ENCODE measurements at places on chromosomes 11 and 22.

GRCh38 chr22:49491726-49492125, 335.9 kb downstream of the BRD1 start:
- no peak for DNase-seq

- no peak for DNase-seq
Measured at GRCh38 chr11:13928566-13929251, 33.8 kb upstream of the SPON1 start.

- DNase-seq, result no peak
Measured at GRCh38 chr11:16148301-16148931, 207.9 kb downstream of the SOX6 start.

DNA sequence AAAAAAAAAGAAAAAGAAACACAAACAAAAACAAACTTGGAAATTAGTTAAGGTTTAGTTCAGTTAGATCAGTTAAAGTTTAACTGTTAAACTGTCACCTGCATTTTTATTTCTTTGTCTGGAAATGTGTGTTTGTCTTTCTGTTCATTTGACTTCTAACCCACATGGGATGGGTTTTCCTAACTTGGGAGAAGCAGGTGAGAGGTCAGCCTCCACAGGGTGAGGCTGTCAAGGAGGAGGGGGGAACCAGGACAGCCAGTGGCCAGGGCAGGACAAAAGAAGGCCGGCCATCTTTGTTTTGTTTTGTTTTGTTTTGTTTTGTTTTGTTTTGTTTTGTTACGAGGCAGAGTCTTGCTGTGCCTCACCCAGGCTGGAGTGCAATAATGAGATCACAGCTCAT, 13.4 kb upstream of the GCAT start:
- no peak for DNase-seq

- DNase-seq, result no peak
Measured at GRCh38 chr11:126339073-126339862, 16.2 kb upstream of the ST3GAL4 start.

DNA sequence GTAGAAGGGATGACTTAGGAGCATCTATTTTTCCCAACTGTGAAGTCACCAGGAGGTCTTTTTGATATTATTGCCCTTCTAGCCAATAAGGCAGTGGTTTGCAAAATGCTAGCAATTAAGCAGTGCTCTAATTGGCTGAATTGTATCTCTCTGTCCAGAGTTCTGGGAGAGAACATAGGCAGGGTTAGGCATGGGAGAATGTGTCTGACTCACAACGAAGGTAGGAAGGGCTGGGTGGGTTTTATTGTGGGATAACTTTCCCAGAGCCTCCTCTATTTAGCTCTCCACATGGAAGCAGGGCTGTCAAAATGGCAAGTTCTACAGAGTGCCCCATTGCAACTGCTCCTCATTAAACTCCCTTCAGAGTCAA, 415.9 kb upstream of the CADM1 start:
- no peak for DNase-seq

DNA sequence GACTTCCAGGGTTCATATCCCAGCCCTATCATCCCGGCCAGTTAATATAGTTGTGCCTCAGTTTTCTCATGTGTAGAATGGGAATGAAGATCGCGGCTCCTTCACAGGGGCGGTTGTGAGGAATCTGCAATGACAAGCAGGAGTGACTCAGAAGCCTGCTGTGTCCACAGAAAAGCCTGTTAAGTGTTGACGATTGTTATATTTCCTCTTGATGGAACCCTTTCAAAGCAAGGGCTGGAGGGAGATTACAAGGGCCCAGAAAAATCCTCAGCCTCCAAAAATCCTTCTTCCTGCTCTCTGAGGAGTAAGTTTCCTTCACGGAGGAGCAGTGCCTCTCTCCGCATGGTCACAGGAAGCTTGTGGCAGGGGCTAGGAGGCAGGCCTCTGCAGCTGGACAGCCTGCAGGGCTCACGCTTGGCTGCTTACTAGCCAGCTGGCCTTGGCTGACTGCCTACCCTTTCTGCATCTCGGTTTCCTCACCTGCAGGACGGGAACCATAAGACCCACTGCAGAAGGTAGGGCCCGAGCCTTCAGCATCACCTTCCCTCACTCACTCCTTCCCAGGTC, 63.4 kb downstream of the CACNG2 start:
- DNase-seq, result no peak

DNA sequence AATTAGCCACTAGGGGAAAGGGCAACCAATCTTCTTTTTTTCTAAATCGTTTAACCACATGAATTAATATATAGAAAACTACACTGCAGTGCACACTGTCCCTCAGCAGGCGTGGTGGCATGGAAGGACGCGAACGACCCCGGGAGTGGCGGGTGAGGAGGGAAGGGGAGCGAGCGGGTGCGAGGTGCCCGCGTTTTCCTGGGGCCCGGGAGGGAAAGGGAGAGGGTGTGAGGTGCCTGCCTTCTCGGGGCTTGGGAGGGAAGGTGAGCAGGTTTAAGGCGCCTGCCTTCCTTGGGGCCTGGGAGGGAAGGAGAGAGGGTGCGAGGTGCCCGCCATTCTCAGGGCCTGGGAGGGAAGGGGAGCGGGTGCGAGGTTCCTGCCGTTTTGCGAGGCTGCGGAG, 765 bp downstream of the GAB4 start:
- no peak for DNase-seq

DNA sequence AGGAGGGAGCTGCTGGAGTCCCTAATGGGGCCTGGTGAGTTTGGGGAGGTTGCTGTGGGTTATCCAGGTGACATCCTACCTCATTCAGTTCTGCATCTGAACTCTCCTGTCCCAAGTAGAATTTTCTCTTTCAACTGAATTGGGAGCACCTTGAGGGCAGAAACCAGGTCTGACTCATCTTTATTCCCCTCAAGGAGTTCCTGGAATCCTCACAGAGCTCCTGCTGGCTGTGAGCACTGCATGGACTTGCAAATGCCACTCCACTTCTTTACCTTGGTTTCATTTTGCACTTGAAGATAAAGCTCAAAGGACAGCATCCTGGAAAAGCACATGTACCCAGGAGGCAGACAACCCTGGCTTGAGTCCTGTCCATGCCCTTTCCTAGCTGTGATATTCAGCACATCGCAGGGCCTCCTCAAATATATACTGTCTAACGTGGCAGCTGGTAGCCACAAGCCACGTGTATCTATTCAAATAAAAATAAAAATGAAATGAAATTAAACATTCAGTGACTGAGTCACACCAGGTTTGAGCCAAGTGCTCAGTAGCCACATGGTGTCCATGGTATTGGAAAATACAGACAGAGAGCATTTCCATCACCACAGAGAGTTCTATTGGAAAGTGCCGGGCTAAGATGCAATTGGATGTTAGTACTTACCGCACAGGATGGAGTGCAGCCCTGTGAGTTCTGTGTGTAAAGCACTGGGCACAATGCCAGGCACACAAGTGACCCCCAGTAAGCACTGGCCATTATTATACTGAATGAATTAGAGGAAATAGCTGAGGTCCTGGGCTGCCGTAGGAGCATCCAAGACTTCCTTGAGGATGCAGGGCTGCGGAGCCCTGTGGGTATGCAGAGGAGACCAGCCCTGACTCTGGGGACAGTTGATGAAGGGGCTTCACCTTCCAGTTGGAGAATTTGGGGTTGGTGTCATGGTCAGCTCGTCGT, 149.0 kb downstream of the PKNOX2 start:
- no peak for DNase-seq

GRCh38 chr22:37803195-37803638, 4.5 kb upstream of the GCAT start:
- DNase-seq, result no peak

GRCh38 chr11:76752321-76753143, 30.6 kb upstream of the TSKU start:
- DNase-seq, result no peak

GRCh38 chr11:72001285-72001684, 2.6 kb downstream of the IL18BP start:
- no peak for DNase-seq

DNA sequence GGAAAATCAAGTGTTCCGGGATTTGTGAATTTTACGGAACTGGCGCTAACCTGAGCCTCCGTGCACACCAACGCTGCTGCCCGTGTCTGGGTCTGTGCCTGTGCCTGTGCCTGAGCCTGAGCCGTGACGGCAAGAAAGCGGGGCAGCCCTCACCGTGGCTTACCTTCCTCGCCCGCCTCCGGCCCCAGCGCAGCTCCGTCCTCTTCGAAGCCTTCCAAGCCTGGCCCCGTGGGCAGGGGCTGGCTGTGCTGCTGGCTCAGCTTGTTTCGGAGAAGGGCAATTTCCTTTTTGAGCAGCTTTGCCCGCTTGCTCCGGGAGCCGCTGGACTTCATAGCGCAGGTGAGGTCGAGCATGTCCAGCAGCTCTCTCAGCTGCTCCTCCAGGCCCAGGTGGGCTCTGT, 33.8 kb downstream of the BRD1 start:
- DNase-seq, result no peak

DNA sequence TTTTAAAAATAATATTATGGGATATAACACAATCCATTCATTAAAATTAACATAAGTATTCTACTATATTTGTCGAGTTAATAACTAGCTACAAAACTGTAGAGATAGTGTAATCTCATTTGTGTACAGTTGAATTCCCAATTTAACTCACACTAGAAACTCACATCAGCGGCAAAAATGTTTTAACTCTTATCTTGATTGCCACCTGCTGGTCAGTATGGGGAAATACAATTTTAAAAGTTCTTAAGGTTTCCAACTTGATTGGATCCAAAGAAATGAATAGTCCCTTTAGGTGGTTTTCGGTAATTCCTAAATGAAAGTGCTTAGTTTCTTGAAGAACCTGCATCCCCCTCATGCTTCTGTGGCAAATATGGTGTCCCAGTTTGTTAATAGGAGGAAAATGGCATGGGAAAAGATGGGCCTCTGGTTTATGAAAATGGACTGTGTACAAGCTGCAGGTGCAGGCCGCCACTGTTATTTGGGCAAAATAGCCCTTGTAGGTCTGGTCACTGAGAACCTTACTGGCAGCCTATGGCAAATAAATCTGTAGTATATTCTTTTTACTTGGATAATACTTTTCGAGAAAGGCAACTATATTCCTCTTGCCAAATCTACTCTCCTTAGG, 33.7 kb upstream of the SLC17A6 start:
- no peak for DNase-seq

DNA sequence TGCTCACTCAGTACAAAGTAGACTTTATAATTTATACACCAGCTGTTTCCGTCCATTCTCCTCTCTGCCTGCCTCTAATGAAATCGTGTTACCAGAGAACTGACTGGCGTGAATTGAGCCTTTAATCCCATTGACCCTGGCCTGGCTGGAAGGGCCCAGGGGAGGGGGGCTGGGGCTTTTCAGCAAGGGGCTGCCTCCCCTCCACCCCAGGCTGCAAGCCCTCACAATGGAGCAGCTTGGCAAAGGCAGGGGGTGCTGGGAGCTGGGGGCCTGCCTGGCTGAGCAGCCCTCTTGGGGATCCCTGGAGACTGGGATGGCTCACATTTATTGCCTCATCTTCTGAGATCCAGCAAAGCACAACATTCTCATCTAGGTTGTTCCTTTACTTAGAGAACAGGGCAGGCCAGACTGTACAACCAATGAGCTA, 25.8 kb upstream of the LMO1 start:
- DNase-seq, result no peak

GRCh38 chr11:86666193-86666592, 6.2 kb downstream of the ME3 start:
- no peak for DNase-seq

DNA sequence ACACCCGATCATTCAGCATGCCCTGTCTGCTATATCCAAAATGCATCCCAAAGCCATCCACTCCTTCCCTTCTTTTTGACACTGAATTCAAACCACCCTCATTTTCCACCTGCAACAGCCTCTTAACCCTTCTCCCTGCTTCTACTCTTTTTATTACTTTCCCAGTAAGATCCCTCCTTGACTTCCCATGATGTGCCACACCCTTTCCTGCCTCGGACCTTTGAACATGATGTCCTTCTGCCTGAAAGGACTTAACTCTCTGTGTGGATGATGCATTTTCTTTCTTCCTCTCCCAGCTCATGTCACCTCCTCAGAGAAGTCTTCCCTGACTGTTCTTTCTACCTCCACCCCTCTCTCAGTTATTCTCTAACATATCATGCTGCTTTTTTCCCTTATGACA, 36.5 kb downstream of the HTR3A start:
- no peak for DNase-seq

- DNase-seq, result peak; percentile 61
Measured at GRCh38 chr11:10459029-10459970, 4.2 kb downstream of the AMPD3 start.

DNA sequence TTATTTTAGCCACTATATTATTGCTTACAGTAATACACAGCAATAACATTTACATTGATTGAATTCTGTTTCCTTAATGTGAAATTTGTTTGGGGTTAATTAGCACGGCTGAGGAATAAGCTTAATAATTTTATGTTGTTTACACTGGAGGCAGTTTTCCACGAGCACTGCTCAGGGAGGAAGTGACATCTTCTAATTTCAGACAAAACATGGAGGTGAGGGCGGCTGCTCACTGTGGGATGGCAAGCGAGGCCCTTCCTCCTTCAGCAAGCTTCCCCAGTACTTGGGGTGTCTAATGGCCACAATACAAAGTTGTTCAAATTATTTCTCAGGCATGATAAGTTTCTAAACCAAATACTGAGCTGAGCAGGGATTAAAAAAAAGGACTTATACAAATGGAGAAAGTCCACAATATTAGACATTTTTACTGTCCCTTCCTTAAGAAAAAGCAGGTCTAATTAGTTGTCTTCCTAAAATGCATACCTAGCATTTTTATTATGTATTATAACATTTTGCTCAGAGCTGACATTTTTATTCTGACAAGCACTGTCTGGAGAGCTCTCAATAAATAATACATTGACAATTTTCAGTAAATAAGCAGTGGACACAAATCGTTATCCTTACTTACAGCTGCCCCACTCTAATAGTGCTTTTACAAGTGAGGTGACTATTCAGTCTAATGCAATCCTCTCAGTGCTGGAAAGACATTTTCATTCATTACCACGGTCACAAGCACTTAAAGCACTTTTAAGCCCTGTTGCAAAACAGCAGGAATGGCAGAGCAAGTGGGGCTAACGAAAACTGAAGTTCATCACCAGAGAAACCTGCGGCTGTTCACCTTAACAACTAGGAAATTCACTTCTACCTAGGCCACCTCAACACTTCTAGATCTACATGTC, 56.2 kb downstream of the SOX6 start:
- no peak for DNase-seq

DNA sequence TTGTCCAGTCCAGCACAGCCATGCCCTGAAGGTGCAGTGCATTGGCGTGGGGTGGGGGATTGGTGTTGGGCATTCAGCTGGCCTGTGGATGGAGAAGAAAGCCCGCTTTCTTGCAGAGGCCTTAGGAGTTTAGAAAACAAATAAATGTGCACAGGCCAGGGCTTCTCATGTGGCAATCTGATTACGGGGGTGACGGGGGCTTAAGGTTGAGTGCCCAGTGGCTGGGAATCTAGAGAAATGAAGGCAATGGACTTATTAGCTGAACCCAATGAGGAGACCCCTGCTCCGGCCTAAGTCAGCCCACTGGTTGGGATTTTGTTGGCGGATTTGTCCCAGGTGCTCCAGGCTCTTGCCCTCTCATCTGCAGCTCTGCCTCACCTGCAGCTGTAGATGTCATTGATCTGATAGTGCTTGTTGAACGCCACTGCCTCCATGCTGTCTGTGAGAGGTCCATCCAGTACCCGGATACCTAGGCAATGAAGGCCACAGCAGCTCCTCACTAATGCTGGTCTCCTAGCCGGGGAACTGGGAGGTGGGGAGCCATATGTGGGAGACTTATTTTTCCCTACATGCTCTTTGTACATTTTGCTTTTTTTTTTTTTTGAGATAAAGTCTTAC, 6.2 kb downstream of the PCSK7 start:
- no peak for DNase-seq

- DNase-seq, result peak; percentile 66
Measured at GRCh38 chr11:125429174-125429707, 66.8 kb downstream of the FEZ1 start.

GRCh38 chr11:121038648-121039409, 14.9 kb downstream of the TBCEL start:
- no peak for DNase-seq

All from stimulated activated CD4-positive, alpha-beta T cell treated with anti-CD3 and anti-CD28 coated beads, Interleukin-2, amount 100 ng/mL, for 24 hours (primary cell).